Activated CD4-positive, alpha-beta T cell treated with anti-CD3 and anti-CD28 coated beads for 48 hours (primary cell): ENCODE measurements at places on chromosomes 5 and 9.

- DNase-seq, result no peak
These were observed 14.5 kb downstream of the STKLD1 start for GRCh38 chr9:133390713-133391112.

DNA sequence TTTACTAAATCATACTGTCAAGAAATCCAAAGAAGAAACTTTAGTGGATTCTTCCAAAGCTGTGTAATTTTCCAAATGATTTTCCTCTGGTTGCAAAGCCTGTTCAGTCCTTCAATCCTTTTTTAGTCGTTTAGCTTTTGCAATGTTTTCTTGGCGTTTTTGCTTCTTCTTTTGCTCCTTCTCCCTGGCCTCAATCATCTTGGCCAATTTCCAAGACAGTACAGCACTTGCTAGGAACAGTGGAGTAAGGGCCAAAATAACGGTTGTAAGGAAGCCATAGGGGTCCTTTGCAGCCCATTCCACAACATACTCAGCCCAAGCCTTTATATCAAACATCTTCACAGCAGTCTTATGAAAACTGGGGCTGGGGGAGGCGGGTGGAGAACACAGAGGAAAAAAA, 2.4 kb downstream of the SMIM15 start:
- DNase-seq, result no peak

GRCh38 chr5:33227746-33228145, 213.0 kb upstream of the TARS1 start:
- no peak for DNase-seq

DNA sequence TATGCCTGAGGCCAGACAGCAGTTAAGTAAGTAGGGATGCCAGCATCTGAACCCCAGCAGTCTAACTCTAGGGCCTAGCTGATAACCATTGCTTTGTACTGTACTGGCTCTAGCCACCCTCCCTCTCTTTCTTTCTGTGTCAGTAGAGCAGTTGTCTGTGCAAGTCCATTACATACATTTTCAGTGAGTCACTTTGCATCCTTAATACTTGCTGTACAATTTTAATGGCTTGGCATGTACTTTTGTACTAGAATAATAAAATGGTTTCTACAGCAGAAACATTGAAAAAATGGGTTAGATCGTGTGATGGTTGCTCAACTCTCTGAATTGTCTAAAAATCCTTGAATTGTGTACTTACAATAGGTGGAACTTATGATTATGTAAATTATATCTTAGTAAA, 1.5 kb upstream of the TTC39B start:
- DNase-seq, result no peak

- no peak for DNase-seq
These were observed 77.1 kb downstream of the HOMER1 start for GRCh38 chr5:79436821-79437220.

- DNase-seq, result no peak
These were observed 84.3 kb downstream of the SH3TC2 start for GRCh38 chr5:148978370-148979082.

- no peak for DNase-seq
These were observed 562.7 kb upstream of the DMAC1 start for GRCh38 chr9:8362250-8362649.

DNA sequence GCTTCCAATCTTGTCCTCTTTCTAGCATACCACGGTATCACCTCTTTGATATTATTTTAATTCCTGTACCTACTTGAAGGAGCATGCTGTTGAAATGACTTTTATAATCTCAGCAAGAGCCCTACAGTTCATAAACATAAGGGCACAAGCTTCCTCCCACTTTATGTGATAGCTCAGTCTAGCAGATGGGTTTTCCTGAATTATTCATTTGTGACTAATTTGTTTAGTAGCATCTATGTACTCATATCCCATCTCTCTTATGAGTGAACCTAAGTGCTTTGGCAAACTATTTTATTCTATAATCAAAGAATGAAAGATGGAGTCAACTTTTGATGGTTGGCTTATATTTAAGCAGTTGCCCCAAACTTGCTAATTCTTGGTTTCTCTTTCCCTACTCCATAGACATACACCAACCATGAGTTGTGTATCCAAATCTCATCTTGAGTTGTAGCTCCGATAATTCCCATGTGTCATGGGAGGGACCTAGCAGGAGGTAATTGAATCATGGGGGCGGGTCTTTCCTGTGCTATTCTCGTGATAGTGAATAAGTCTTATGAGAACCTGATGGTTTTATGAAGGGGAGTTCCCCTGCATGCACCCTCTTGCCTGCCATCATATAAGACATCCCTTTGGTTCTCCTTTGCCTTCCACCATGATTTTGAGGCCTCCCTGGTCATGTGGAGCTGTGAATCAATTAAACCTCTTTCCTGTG, 17.7 kb downstream of the TXNDC8 start:
- no peak for DNase-seq

DNA sequence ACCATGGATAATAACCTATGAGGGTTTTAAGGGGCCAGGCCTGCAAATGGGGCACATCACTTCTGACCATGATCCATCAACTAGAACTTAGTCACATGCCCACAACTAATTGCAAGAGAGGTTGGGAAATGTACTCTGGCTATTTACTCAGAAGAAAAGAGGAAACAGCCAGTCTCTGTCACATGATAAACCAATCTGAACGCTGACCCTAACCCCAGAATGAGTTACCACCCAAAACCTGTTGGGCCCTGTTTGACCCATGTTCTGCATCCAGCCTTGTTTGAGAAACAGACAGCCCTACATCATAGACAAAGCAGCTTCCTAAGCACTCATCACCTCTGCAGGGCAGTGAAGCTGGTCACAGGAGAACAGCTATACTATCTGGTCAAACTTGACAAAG, 5.8 kb downstream of the MACROH2A1 start:
- DNase-seq, result no peak

GRCh38 chr5:110045158-110045557, 355.4 kb downstream of the MAN2A1 start:
- DNase-seq, result no peak

DNA sequence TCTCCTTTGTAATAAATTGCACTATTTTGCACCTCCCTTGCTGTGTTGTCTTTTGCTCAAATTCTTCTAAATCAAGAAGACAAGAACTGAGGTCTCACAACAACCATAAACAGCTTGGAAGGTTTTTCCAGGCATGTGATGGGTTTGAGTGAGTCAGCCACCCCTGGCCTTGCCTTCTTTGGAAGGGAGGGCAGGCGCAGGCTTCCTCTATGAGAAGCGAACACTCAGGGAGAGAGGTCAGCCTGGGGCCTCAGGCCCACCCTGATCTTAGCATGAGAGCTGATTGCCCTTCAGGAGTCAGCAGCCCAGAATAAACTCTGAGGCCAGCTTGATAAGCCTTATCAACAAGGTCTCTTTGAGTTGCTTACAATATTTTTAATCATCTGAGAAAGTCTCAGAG, 31.6 kb downstream of the S1PR3 start:
- no peak for DNase-seq

GRCh38 chr5:176726746-176727527, 79.7 kb downstream of the TSPAN17 start:
- no peak for DNase-seq

GRCh38 chr9:91818225-91818585, 131.8 kb downstream of the ROR2 start:
- no peak for DNase-seq

GRCh38 chr9:5510360-5510931, at the start of gene PDCD1LG2:
TSS of gene PDCD1LG2 (plus strand) at chr9:5510531. CDS start at chr9:5522547, 12,016 bp downstream.
- DNase-seq, result peak; percentile 79

- no peak for DNase-seq
These were observed 217.4 kb upstream of the ADAMTSL1 start for GRCh38 chr9:18256568-18256967.

DNA sequence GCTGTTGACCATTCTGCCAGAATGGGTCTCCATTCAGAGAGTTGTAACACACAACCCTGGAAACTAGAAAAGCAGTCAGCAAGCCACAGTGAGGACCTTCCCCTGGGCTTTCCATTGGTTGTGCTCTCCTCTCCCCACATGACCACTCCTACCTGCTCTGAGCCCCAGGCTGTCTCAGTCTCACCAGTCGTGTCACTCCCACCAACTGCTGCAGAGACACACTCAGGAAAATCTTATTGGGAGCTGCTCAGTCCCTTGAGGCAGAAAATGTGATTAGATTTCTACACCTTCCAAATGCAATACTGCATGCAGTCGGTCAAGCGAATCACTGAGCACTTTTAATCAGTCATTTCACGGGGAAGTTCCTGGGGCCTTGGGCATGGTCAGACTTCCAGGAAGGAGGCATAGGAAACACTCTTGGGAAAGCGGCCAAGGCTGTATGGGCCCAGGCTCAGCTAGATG, 284.2 kb upstream of the NMUR2 start:
- DNase-seq, result no peak

GRCh38 chr5:126414874-126415502, 8.2 kb upstream of the GRAMD2B start:
- DNase-seq, result no peak

GRCh38 chr5:43190755-43191603, 1.0 kb upstream of the NIM1K start:
- no peak for DNase-seq

DNA sequence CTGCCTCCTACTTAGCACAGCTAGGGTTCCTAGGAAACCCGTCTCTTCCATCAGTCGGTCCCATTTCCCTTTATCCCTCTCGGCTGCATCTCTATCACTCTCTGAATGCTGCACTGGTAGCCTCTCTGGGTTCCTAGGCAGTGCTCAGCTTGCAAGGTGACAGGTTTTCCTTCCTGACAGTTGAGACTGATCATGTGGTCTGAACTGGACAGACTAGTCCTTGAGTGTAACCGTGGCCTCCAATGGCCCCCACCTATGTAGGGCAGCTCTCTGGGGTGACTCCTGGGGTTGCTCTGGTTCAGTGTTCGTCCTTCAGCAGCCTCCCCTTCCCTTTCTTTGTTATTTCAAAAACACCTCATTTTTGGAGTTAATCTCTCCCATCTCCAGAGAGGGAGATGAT, 3.8 kb downstream of the TMEM8B start:
- DNase-seq, result no peak

DNA sequence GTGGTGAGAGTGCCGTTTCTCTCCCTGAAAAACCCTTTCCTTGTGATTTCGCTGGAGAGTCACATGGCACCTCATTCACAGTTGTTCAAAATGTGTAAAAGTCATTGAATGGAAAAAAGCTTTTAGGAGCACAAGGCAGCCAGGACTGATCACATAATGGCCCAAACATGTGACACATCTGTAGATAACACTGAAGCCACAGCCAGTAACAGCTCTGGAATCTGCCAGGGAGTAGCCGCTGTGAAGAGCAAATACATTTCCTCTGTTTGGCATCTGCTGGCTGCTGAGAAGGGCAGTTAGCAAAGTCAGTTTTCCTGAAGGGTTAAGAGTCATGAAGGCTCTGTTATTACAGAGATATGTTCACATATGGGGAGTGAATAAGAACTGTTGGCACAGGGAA, 271.8 kb downstream of the NNT start:
- DNase-seq, result no peak

DNA sequence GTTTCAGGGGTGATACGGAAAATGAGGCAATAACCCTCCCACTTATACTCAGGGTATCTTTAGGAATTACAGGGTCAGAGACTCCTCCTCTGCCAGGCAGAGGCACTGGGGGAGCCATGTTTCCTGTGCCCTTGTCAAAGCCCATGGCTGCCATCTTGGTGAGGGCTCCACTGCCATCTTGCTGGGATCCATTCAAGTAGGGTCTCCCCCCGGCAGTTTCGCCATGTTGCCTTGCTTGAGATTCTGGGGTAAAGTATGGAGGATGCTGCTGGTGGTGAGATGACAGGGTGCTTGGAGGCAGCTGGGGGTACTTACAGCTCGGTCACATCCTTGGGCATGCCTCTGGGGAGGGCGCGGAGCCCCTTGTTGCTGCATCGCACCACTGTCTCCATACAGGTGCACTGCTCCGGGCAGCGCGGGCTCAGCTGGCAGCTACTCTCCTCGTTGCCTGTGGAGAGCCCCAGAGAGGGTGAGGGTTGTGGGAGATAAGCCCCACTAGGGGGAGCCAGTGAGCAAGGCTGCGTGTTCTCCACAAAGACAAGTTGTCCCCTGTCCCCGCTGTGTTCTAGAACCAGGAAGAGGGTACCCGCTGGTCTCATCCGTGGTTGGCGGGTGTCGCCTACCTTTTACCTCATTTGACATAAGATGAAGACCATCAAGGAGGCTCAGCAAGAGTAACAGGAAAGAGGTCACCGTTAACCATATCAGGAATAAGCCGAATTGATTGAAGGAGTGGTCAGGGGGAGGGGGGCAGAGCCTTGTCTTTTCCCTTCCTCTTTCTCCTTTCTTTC, 169.0 kb upstream of the PANK3 start:
- peak; percentile 78 for DNase-seq

GRCh38 chr9:92026206-92027002, 76.4 kb upstream of the ROR2 start:
- no peak for DNase-seq

- no peak for DNase-seq
These were observed 388.8 kb downstream of the KDM4C start for GRCh38 chr9:7146582-7146981.

- peak; percentile 4 for DNase-seq
These were observed 208.6 kb downstream of the EPB41L4A start for GRCh38 chr5:112210430-112211005.

GRCh38 chr9:87063246-87063645, 115.9 kb upstream of the GAS1 start:
- no peak for DNase-seq

GRCh38 chr9:71147368-71147767, 25.9 kb upstream of the TRPM3 start:
- no peak for DNase-seq

DNA sequence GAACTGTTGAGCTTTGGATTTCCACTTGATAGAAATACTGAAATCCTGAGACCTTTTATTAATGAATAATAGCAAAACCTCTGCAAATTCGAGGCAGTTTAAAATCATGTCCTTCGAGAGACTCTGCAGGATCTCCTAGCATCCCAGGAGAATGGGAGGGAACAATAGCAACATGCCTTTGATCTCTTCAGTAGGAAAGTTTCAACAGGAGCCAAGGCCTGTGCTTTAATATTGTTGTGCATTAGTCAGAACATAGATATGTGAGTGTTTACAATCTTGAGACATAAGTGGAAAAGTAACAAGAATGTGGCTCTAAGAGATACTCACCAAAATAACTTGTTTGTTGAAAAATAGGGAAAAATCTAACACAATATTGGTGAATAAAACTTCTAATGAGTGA, 83.3 kb upstream of the LHFPL2 start:
- no peak for DNase-seq

DNA sequence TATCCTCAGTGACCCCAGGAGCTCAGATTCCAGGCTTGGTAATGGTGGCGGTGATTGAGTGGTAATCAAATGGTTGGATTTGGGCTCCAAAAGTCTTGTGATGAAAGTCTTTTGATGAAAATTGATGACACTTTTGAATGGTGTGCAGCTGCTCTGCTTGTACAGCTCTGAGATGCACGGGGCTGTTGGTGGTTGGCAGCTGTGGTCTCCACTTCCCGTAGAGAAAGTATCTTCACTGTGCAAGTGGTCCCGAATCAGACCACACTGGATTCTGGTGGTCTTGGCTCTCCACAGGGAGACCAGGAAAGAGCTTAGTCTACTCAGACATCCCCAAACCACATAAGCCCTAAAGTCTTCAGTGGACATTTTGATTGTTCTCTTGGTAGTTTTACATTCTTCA, 96.6 kb downstream of the MARCHF11 start:
- DNase-seq, result no peak

- DNase-seq, result no peak
These were observed 19.1 kb upstream of the NEK6 start for GRCh38 chr9:124238546-124239140.
